PC-9 (cell line): ENCODE measurements at places on chromosomes 5 and 9. TPM values are rescaled to one million over a fixed set of nuclear protein-coding genes. Genes with fewer than 3 reads are reported as not detected.

- no peaks in the 10 kb centered on the region for H3K36me3 ChIP-seq
- H3K27me3 ChIP-seq: no peaks in the 10 kb centered on the region
- no peak overlapping the region for H3K27ac ChIP-seq
- no peak overlapping the region for H3K4me3 ChIP-seq
These were observed 45.3 kb downstream of the INSYN2B start for GRCh38 chr5:169934990-169935389.

The TJP2 gene
- 120 and 143 TPM in 2 replicates for total RNA-seq

- no peaks in the 10 kb centered on the region for H3K27me3 ChIP-seq
- no peaks in the 10 kb centered on the region for H3K4me1 ChIP-seq
- DNase-seq: no peak
- H3K4me3 ChIP-seq: no peak overlapping the region
These were observed 459.6 kb downstream of the PRELID2 start for GRCh38 chr5:145375521-145375920.

- H3K4me1 ChIP-seq: no peaks in the 10 kb centered on the region
- no peaks in the 10 kb centered on the region for H3K36me3 ChIP-seq
- no peaks in the 10 kb centered on the region for H3K27me3 ChIP-seq
- no peak for DNase-seq
- no peak overlapping the region for H3K27ac ChIP-seq
- no peak overlapping the region for H3K4me3 ChIP-seq
These were observed 58.3 kb downstream of the FGF1 start for GRCh38 chr5:142627383-142628217.

DNA sequence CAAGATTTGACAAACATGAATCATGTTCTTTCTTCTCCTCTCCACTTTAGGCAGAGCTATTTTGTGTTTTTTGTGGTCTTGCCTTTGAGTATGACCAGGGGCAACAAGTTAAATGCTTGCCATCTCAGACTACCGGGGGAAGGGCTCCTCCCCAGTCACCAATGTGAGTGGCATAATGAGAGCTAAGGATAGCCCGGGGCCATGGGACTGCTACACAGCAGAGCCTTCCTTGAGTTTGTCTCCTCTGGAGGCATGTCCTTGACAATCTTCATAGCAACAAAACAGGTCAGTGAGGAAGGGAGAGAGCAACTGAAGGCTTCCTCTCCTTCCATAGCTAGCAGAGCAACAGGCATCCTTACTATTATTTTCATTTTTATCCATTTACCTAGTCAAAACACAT, 299.3 kb downstream of the ENC1 start:
- H3K36me3 ChIP-seq: no peaks in the 10 kb centered on the region
- peaks cover 39% of the 10 kb centered on the region for H3K4me1 ChIP-seq
- no peak overlapping the region for H3K4me3 ChIP-seq
- H3K27me3 ChIP-seq: no peaks in the 10 kb centered on the region
- DNase-seq: no peak
- no peak overlapping the region for H3K27ac ChIP-seq

DNA sequence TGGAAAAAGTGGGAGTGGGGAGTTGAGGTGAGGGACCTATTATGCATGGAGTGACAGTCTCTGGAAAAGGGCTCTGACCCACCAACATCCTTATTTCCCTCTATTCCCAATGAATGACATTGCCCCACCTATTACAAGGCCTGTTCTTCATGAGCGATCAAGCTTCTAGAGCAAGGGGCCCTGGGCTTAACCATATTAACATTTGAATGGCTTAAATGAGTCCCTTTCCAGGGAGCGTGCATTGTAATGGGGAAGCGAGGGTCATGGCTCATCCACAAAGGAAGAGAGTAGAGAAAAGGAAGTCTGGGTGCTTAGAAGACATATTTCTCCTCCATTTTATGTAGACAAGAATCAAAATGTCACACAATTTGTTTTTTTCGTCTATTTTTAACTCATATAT, 255.5 kb downstream of the CAAP1 start:
- no peak overlapping the region for H3K4me3 ChIP-seq
- H3K4me1 ChIP-seq: no peaks in the 10 kb centered on the region
- no peaks in the 10 kb centered on the region for H3K36me3 ChIP-seq
- no peak for DNase-seq
- no peak overlapping the region for H3K27ac ChIP-seq

The RASGRF2 gene
- total RNA-seq: 0.10 and 0.48 TPM in 2 replicates

- H3K36me3 ChIP-seq: no peaks in the 10 kb centered on the region
- no peak overlapping the region for H3K4me3 ChIP-seq
- no peak for DNase-seq
- no peaks in the 10 kb centered on the region for H3K27me3 ChIP-seq
- no peak overlapping the region for H3K27ac ChIP-seq
- H3K4me1 ChIP-seq: no peaks in the 10 kb centered on the region
These were observed 112.0 kb upstream of the TBC1D2 start for GRCh38 chr9:98367371-98367900.

The BTF3 gene
- total RNA-seq: 635 and 694 TPM in 2 replicates

GRCh38 chr5:50807661-50808060, 141.2 kb downstream of the PARP8 start:
- DNase-seq: no peak
- no peaks in the 10 kb centered on the region for H3K36me3 ChIP-seq
- no peaks in the 10 kb centered on the region for H3K4me1 ChIP-seq
- no peak overlapping the region for H3K4me3 ChIP-seq
- H3K27ac ChIP-seq: no peak overlapping the region

- no peak overlapping the region for H3K4me3 ChIP-seq
- no peaks in the 10 kb centered on the region for H3K36me3 ChIP-seq
- no peaks in the 10 kb centered on the region for H3K27me3 ChIP-seq
- H3K4me1 ChIP-seq: no peaks in the 10 kb centered on the region
- no peak for DNase-seq
These were observed 150.6 kb downstream of the ARRDC3 start for GRCh38 chr5:91232523-91232922.

DNA sequence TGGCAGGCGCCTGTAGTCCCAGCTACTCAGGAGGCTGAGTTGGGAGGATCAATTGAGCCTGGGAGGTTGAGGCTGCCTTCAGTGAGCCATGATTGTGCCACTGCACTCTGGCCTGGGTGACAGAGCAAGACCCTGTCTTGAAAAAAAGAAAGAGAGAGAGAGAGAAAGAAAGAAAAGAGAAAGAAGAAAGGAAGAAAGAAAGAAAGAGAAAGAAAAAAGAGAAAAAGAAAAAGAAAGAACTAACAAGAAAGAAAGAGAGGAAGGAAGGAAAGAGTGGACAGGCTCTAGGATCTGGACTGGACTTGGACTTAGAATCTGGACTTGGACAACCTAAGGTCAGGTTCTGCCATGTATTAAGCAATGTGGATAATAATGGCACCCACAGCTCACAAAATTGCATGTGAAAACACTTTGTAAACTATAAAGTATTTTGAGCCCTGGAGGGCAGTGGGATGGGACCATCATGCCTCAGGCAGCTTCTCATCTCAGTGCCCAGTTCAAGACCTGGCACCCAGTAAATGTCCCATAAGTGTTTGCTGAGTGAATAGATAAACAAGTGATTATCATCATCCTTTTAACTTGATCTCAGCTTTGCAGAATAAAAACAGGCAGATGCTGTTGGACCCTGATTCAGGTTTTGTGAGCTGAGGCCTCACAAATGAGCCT, 12.8 kb upstream of the PHF19 start:
- no peaks in the 10 kb centered on the region for H3K36me3 ChIP-seq
- H3K4me3 ChIP-seq: no peak overlapping the region
- no peak for DNase-seq
- no peak overlapping the region for H3K27ac ChIP-seq

The RGS3 gene
- total RNA-seq: 61.8 and 75.8 TPM in 2 replicates

The CDC23 gene
- 40.5 and 42.4 TPM in 2 replicates for total RNA-seq

The FRRS1L gene
- total RNA-seq: not detected in 2 replicates

- H3K36me3 ChIP-seq: no peaks in the 10 kb centered on the region
- H3K4me1 ChIP-seq: peaks cover 68% of the 10 kb centered on the region
- no peak overlapping the region for H3K27ac ChIP-seq
- H3K27me3 ChIP-seq: no peaks in the 10 kb centered on the region
These were observed 1.1 kb upstream of the CXXC5 start for GRCh38 chr5:139646912-139647505.

The IL3 gene
- not detected in 2 replicates for total RNA-seq

GRCh38 chr5:14245132-14245925, 102.2 kb downstream of the TRIO start:
- H3K27ac ChIP-seq: no peak overlapping the region
- DNase-seq: no peak
- H3K36me3 ChIP-seq: no peaks in the 10 kb centered on the region

The LAMC3 gene
- total RNA-seq: 0.38 and 0.41 TPM in 2 replicates

GRCh38 chr9:135788576-135789300, 86.8 kb downstream of the KCNT1 start:
- H3K36me3 ChIP-seq: no peaks in the 10 kb centered on the region
- H3K4me3 ChIP-seq: no peak overlapping the region

DNA sequence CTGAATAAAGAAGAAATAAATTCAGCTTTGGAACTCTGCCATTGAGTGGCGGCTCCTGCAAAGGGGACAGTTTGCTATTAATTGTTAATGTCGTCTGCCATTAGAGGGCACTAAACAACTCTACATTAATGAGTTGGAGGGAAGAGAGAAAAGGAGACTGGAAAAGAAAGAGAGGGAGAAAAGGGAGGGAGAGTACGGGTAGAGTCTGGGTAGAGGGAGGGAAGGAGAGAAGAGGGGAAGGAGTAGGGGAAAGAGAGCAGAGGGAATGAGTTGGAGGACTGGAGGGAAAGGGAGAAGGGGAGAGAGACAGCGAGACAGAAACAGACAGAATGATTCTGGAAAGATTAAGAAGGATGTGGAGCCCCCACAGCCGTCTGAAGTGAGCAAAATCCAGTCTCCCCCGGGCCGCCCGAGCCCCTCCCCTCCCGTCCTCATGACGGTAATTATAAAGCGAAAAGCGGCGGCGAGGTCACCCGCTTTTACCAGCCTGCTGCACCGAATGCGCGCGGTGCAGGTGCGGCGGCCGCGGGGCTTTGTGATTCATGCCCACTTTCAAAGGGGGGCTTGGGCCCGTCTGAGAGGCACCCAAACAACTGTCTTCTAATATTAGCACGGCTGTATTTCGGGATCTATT, 1.9 kb upstream of the FST start:
- peak overlapping the region; percentile 41; the same call in 1 of the 2 replicates for H3K4me3 ChIP-seq
- DNase-seq: peak; percentile 44
- H3K36me3 ChIP-seq: no peaks in the 10 kb centered on the region
- H3K27ac ChIP-seq: no peak overlapping the region
- peaks cover 11% of the 10 kb centered on the region; the same call in 1 of the 2 replicates for H3K27me3 ChIP-seq

GRCh38 chr5:131396015-131396414, 132.2 kb downstream of the CDC42SE2 start:
- no peaks in the 10 kb centered on the region for H3K4me1 ChIP-seq
- H3K36me3 ChIP-seq: peaks cover 8% of the 10 kb centered on the region; the same call in 1 of the 2 replicates
- DNase-seq: no peak

- no peak overlapping the region for H3K4me3 ChIP-seq
- H3K36me3 ChIP-seq: no peaks in the 10 kb centered on the region
- H3K27me3 ChIP-seq: no peaks in the 10 kb centered on the region
- no peak for DNase-seq
- H3K27ac ChIP-seq: peak overlapping the region; percentile 43
- H3K4me1 ChIP-seq: peaks cover 19% of the 10 kb centered on the region
These were observed 7.2 kb downstream of the ANKHD1 start for GRCh38 chr5:140408750-140409241.

- no peak overlapping the region for H3K4me3 ChIP-seq
- H3K27me3 ChIP-seq: peaks cover 13% of the 10 kb centered on the region
- H3K36me3 ChIP-seq: no peaks in the 10 kb centered on the region
- no peaks in the 10 kb centered on the region for H3K4me1 ChIP-seq
- no peak overlapping the region for H3K27ac ChIP-seq
These were observed 7.0 kb upstream of the UGT3A2 start for GRCh38 chr5:36073595-36074216.
